Fibroblast of skin of right biceps (primary cell): ENCODE measurements at places on chromosomes 11 and 22.

DNA sequence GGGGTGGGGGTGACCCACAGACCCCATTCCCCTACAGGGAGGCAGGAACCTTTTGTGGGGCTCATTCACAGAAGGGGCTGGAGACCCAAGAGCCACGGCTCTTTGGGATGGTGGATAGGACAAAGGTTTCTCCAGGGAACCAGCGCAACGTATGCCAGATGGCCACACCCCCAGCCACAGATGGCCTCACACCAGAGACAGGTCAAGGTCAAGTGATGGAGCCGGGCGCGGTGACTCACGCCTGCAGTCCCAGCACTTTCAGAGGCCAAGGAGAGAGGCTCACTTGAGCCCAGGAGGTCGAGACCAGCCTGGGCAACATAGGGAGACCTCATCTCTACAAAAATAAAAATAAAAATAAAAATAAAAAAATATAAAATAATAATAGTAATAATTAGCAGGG, 17.1 kb upstream of the BRSK2 start:
- no peak for DNase-seq

DNA sequence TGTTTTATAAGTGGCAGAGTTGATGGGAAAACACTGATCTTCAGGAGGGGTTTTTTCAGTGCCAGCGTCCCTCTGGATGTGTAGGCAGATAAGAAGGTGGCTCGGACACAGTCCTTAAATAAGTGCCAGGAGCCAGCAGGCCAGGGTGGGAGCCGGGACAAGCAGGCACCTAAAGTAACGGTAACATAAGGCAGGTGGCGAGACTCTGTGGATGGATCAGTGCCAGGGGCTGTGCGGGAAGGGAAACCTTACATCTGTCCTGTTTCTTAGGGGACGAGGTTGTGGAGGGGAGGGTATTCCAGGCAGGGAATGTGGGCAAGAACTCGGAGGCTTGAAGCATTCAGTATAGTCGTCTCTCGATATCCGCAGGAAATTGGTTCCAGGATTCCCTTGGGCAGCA, 15.9 kb downstream of the BCR start:
- DNase-seq, result no peak

GRCh38 chr11:4039011-4039410, 55.6 kb upstream of the RRM1 start:
- no peak for DNase-seq

DNA sequence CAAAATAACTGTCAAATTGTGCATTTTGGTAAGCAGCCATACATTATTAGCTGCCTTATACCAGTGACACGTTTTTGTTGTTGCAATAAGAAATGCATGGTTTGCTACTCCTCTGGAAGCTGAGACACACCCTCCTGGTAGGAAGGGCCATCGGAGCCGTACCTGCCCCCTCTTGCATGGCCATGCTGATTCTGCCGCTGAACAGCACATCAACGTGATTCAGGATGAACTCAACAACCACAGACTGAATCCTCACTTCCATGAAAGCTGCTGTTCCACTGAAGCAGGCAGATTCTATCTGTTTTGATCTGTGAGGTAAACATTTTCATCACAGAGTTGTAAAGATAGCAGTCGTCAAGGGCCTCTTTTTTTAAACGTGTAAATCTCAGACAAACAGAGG, 38.6 kb upstream of the TP53AIP1 start:
- DNase-seq, result no peak

DNA sequence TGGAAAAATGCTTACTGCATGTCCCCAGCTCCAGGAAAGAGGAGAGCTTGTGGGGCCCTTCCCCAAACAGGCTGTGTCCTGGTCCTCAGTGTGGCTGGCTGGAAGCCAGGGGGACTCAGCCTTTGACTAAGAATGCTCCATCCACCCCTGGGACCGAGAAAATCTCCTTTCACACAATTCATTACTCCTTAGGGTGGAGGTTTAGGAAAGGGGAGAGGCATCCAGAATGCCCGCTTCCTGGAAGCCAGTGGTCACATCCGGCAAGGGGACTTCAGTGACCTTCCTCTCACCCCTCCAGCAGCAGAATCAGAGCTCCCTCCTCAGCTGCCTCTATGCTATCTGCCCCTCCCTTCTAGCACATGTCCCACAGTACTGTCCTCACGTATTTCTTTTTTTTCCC, 21.9 kb downstream of the ATG16L2 start:
- no peak for DNase-seq

GRCh38 chr11:34363363-34364084, 5.7 kb upstream of the ABTB2 start:
- no peak for DNase-seq

GRCh38 chr22:47859881-47860525, 1097.6 kb downstream of the TBC1D22A start:
- no peak for DNase-seq

DNA sequence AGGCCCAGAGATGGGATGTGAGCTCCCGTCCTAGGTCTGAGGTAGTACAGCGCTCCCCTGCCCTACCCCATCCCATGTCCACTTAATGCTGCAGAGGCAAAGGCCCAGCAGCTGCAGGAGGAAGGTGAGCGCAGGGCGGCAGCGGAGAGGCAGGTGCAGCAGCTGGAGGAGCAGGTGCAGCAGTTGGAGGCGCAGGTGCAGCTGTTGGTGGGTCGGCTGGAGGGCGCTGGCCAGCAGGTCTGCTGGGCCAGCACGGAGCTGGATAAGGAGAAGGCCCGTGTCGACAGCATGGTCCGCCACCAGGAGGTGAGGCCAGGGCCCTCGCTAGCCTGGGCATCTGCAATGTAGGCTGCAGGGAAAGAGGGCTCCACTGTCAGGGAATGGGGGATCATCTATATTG, 15.2 kb downstream of the CCDC157 start:
- DNase-seq, result no peak

GRCh38 chr11:2744166-2744565, 44.4 kb upstream of the KCNQ1OT1 start:
- DNase-seq, result no peak

DNA sequence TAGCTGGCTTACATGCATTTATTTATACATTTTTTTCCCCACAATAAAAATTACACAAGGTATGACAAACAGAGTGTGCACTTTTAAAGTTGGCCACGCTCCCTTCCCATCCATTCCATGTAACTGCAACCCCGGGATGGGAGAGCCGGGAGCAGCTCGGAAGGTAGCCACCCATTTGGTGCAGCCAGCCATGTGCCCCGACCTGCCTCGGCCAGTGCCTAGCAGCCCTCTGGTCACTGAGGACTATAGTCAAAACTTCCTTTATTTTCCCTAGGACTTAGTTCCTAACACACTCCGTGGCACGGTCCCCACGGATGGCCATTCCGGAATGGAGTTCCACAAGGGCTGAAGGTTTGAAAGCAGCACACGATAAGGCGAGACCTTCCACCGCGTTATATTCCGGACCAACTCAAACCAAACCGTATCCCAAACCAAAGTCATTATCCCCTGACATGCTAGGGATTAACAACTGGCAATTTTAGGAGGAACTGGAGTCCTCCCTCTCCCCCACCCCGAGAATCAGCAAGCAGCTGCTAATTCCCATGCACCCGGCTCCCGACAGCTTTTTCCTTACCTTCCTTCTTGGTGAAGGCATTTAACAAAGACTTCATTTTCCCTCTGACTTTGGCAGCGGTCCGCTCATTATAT, 426.4 kb downstream of the SHANK2 start:
- DNase-seq, result no peak

DNA sequence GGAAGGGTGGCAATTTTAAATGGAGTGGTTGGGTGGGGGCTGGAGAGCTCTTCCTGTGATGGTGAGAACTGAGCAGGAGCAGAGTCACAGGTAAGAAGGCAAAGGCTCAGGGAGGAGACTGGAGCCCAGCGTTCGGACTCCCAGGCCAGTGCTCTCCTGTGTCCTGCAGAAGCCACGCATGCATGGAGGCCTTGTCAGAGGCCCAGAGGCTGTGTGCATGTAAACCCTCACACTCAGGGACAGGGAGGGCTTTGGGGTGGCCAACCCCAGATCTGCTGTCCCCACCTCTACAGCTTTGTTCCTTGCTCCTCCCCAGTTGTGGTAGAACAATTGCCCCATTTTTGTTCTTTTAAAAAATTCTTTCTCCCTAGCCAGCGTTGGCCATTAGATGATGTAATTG, 130.4 kb upstream of the PARVA start:
- DNase-seq, result no peak

GRCh38 chr22:27454807-27455450, 346.6 kb downstream of the MN1 start:
- peak; percentile 70 for DNase-seq

DNA sequence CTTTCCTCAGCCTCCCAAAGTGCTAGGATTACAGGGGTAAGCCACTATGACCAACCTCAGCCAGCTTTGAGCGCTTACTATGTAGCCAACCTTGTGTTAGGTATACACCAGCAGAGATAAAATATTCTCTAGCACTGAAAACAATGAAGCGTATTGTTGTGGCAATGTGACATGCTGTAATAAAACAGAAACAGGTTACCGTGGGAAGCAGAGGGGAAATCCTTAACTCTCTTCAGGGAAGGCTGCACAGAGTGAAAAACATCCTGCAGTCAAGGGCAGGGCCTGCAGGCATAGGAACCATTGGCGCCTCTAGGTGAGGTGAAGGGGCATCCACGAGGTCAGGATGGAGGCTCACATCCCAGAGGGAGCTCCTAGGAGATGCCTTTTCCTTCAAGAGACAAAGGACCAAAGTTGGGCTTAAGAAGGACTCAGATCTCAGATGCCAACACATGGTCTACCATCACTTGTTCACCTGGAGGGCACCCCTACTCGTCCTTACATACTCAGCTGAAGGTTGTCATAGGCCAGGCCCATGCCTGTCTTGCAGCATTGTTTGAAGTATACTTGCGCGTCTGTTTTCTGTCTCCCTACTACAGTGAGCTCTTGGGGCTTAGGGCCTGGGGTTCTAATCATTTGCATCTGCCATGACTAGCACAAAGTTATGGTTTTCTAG, 8.0 kb downstream of the POLD4 start:
- DNase-seq, result no peak

GRCh38 chr11:91199866-91200265, 977.0 kb upstream of the CHORDC1 start:
- DNase-seq, result peak; percentile 67

DNA sequence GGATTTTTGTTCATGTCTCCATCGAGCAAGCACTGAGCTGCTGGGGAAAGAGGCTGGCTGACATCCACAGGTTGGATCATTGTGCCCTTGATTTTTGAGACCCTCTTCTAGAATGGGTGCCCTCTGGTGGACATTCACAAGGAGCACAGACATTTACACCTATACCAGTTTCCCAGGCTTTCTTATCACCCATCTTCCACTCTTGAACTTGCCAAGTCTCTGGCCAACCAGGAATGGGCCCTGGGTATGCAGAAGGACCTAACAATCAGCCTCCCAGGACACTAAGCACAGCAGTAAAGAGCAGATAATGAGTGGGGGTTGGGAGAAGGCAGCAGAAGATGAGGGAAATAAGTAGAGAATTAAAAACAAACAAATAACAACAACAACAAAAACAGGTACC, 5.7 kb upstream of the INTS4 start:
- DNase-seq, result peak; percentile 67

DNA sequence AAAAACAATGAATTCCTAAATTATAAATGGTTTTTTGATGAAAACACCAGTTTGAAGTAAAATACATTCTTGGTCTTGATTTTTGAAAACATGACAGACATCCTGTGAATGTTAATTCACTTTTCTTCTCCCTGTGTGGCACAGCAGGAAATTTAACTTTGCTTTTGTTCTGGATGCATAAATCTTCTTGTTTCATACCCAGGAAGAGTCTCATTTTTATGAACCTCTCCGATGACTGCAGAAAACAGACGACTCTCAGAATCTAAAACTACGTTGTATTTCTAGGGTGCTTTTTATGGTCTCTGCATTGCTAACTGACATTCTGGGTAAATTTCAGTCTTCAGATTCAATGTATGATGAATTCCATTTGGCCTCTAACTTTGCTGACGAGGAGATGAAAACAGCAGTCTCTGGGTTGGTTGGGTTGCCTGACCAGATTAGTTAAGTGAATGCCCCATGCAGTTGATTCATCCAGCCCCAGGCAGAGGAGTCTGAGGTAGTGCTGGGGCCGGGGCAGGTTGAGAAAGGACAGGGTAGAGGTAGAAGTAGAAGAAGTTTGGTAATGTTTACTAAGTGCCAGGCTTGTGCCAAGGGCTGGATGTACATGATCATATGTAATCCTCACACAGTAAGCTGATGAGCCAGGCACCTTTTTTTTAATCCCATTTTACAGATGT, 20.1 kb downstream of the TCP11L1 start:
- DNase-seq, result no peak

DNA sequence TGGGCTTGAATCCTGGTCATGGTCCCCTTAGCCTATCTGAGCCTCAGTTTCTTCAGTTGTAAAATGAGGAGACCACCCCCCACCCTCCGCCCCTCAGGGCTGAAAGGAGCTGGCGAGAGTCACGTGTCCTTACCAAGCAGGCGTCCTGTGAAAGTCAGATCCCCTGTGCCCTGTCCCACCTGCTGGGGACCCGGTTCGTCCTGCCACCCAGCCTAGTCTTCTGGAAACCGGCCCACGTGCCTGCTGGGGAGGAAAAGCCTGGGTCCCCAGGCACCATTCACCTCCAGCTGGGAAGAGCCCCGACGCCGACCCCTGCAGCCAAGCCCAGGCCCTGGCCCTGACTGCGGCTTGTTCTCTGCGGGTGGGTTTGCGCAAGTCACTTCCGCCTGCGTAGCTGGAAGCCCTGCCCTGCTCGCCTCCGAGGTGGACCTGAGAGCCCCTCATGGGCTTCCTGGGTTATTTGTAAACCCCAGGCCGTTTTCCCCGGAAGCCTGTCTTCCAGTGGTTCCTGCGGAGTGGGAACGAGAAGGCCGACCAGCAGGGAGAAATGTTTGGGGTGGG, 679 bp upstream of the SSH3 start:
- DNase-seq, result peak; percentile 6

- DNase-seq, result no peak
These were observed 560.9 kb downstream of the MIAT start for GRCh38 chr22:27218012-27218920.

DNA sequence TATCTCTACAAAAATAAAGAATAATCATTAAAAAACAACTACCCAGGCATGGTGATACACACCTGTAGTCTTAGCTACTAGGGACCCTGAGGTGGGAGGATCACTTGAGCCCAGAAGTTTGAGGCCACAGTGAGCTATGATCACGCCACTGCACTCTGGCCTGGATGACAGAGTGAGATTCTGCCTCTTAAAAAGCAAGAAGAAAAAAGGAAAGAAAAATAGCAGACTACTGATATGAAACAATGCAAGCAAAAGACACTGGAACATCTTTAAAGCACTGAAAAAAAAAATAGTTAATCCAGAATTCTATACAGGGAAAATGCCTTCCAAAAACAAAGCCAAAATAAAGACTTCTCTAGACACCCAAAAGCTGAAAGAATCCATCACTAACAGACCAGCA, 5.9 kb downstream of the VPS37C start:
- no peak for DNase-seq
